ENCODE measurements at places on chromosomes 5 and 9.

- DNase-seq = no peak
Measured at GRCh38 chr9:114558027-114558675, 29.4 kb upstream of the ATP6V1G1 start.

- no peak for DNase-seq
Measured at GRCh38 chr5:107778647-107779046, 107.9 kb upstream of the EFNA5 start.

- DNase-seq = no peak
Measured at GRCh38 chr9:134707031-134707680, 65.6 kb downstream of the COL5A1 start.

- DNase-seq = no peak
Measured at GRCh38 chr9:87390361-87390760, 107.3 kb upstream of the DAPK1 start.

DNA sequence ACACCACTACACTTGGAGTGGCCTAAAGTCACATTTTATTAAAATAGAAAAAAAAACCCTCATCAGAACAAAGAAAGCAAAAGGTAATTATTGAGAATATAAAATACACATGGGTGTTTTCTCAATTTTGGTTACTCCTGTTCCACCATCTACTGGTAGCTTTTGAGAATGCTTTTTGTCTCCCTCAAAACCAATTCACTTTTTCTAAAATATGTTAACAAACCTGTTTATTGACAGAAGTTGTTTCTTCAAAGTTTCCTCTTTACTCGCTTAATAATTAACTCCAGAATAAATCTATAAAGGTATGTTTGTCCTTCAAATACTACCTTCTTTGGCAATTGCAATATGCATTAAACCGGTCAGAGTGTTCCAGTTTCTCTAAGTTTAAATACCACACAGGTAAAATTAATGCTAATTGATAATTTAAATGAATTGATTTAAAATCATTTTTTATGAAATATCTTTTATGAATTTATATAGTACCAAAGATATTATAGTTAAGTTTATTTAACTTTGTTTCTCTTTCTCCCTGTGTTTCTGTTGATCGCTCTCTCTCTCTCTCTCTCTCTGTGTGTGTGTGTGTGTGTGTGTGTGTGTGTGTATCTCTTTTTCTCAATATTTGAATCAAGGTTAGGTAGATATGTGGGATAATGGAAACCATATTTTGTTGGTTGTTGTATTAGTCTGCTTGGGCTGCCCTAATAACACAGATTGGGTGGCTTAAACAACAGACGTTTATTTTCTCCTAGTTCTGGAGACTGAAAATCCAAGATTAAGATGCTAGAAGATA lies 487.4 kb downstream of the PRDM9 start:
- no peak for DNase-seq

- no peak for DNase-seq
Measured at GRCh38 chr9:38127271-38127839, 58.3 kb upstream of the SHB start.

DNA sequence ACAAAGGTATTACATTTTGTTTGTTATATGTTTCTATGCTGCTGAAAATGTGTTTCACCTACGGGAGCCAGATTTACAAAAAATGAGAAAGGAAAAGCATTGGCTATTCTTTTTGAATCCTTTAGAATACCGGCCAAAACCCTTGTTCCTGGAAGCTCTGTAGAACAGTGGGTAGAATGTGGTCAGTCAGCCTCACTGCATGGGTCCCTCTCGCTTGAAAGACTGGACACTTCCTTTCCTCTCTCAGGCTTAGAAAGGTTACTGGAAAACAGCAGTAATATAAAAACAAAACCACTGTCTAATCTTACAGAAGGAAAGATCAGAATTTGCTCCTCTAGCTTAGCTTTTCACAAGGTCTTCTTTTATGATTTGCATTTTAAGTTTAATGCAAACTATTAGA lies 45.1 kb downstream of the OSTF1 start:
- no peak for DNase-seq

DNA sequence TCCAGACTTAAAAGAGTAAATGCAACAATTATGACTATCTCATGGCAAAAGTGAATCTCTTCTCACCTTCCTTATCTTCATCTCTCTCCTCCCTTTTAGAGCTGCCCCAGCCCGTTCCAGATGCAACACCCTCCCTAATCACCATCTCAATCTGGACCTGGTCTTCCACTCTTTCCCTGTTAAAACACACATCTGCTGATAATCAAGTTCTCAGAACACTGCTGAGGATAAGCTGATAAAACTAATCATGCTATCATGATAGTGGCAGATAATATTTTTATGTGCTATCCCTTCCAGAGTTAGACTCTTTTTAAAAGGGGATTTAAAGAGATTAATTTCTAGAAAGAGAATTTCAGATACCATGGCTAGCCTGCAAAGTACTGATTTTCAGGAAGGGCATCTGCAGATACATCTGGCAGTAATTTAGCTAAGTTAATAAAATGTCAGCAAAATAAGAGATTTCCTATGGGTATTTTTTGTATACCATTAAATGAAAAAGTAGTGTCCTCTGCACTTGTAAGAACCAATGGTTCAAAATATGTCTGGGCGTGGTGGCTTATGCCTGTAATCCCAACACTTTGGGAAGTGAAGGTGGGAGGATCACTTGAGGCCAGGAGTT lies 17.2 kb downstream of the SGTB start:
- no peak for DNase-seq

DNA sequence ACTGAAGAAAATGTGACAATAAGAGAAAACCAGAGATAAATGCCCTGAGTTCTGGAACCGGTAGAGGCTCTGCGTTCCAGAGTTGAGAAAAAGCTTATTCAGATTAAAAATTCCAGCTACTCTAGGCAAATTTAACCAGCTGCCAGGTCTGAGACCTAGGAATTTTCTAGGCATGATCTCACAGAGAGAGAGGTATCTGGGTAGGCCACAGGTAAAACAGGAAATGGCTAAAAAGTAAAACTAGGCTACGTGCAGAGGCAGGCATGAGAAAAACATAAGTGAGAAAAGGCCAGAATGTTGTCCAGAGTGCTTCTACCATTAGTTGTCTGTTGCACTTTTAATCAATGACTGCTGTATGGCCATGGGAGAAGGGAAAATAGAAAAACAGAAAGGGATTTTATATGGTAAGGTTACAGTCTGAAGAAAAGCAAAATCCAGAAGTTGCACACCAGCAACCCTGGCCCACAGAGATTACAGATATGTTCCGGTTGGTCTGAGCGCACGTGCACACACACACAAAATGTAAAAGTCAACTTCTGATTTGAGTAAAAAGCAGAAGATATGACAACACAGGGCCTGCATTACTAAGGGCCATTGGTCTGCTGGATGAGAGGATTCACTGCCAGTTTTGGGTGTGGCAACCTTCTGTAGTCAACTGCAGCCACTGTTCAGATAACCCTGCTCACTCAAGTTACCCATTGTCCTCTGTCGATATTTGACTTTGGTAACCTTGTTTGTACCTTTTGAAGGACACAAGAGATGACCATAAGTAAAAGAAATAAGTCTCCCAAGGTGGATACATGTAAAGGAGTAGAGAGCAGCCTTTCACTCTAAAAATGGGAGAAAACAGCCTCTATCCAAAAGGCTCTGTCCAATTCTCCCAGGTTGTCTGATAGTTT lies 266.0 kb downstream of the DTWD2 start:
- DNase-seq = no peak

- DNase-seq = peak; percentile 78
Measured at GRCh38 chr5:180809403-180810209, 7.0 kb upstream of the MGAT1 start.

DNA sequence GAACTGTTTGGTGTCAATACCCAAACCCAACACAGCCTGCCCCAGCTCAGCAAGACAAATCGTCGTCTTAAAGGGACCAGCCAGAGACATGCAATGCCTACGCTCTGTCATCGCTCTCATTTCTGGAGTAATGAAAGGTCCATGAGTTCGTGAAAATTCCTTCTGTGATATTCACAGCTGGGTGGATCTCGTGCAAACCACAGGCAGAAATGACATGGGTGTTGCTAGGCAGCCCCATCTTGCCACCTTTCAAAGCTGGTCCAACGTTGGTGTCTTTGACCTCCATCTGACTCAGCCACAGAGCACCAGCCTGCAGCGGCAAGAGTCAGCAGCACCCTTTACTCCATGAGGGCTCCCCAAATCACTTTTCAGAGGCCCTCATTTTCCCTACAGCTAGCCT lies 215.3 kb downstream of the SLIT3 start:
- DNase-seq = no peak

DNA sequence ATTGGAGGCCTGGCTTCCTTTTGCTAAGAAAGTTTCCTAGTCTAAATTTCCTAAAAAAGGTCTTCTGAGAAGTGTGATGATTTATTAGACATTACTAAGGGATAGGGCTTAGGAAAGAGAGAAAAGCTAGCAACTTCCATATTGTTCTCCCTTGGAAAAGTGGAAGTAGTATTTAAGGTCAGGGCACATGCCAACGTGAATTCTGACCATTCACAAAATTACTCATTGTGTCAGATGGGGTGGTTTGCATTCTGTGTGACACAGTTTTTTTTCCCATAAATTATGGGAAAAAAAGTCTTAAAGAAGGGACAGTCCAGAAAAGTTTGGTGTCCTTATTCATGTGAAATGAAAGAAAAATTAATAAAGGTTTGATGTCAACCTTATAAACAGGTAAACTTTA lies 110.0 kb upstream of the ARRDC3 start:
- no peak for DNase-seq

DNA sequence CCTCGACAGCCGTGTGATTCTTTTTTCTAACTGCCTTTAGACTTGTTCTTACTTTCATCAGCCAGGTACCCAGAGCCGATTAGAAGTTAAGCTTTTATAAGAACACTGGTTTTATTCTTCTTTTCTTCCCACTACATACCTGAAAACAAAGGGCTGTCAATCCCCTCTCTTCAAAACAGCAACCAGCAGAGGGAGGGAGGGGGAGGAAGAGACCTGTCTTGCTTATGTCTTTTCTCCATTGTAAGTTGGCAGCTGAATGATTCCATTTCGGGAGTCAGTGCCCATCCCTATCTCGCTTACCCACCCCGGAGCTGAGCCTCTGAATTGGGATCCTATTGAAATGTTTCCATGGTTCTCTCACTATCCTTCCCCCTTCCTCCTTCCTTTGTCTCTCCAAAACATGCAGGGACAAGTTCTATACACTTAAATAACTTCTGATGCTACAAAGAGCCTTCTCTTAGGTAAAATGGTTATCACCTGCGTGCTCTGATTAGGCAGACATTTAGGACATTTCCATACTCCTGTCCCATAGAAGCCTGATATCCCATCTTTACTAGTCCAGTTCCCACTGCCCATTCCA lies 83.9 kb upstream of the WWC1 start:
- DNase-seq = no peak

- DNase-seq = no peak
Measured at GRCh38 chr9:137740312-137740711, 121.5 kb downstream of the EHMT1 start.

DNA sequence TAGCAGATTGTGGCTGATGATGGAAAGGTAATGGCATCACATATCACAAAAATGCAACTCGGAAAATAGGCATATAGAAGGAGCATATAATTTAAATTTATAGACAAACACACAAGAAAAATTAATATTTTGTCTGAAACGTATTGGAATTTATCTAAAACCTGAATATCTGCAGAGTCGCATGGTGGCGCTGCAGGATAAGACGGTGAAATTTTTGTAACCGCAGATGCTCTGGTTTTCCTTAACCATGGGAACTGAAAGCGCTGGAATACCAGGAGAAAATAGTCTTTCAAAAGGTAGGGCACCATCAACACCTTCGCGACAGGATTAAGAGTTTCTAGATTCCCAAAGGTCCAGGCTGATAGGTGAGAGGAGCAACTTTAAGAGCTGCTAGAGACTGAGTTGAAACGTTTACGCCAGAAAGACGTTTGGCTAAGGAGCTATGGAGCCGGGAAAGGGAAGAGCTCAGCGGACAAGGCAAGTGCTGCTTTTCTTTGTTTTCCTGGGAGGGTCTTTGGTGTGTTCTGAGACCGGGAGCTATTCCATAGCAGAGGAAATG lies 11.0 kb upstream of the PCDHB15 start:
- no peak for DNase-seq

GRCh38 chr5:11383506-11384095 lies 520.6 kb downstream of the CTNND2 start:
- no peak for DNase-seq

- DNase-seq = no peak
Measured at GRCh38 chr5:62614355-62614754, 35.7 kb downstream of the LRRC70 start.

DNA sequence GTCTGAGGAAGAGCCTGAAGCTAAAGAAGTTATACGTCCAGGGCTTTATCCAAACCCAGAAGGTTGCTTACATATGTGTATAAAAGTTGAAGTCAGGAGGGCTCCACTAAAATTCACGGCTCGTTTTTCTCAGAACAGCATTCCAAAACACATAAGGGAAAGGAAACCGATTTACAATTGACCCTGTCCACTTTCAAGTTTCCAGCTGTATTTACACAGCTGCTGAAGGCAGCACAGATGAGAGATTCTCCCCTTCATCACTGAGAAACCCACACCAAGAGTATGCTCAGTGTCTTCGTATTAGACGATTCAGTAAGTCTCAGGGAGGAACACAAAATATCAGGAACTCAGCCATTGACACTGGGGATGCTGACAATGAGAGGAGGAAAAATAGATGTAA lies 5.9 kb upstream of the NREP start:
- DNase-seq = no peak

DNA sequence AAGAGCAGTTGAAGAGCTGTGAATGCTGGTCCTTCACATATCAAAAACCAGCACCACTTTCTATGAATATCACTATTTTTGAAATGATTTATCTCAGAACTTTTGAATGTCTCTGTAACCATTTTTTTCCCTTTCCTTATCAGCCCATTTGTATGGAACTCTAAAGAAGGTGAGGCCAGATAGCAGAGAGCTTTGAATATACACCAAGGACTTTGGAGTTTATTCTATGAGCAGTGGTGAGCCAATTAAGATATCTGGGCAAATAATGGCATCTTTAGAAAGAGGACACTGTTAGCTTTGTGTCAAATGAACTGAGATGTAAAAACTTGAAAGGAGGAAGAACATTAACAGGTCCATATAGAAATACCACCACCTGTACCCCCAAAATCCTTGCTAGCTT lies 22.0 kb downstream of the KCTD16 start:
- DNase-seq = no peak

GRCh38 chr5:95786821-95787418 lies 35.6 kb downstream of the GLRX start:
- DNase-seq = no peak

DNA sequence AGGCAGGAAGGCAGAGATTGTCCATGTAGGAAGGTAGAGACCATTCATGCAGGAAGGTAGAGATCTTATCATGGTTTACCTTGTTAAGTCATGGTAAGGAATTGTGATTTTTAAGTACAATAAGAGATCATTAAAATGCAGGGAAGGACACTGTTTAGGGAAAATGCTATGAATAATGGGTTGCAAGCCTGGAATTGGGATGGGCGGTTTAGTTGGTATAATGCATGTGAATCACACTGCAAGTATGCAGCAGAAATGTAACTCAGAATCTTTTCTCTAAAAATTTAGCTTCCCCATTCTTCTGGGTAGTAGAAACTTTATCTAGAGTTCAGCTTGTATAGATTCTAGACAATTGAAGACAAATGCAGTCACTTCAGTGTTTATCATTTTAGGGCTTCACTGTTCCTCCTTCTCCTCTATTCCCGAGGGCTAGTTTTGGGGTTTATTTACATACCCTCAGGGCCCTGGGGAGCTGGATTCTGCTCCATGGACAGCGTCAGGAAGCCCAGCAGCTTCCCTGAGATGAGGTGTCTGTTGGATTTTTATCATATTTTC lies 212.0 kb downstream of the SREK1 start:
- no peak for DNase-seq
